ELR (cell line): ENCODE measurements at places on chromosomes 2 and 18.

- no peak for DNase-seq
These were observed 7.4 kb downstream of the CYRIA start for GRCh38 chr2:16658076-16658739.

- peak; percentile 88 for DNase-seq
These were observed 195.1 kb downstream of the C1D start for GRCh38 chr2:67867735-67868134.

- no peak for DNase-seq
These were observed 159.5 kb downstream of the L3MBTL4 start for GRCh38 chr18:6255116-6255705.

- DNase-seq = no peak
These were observed 1474.0 kb upstream of the TMEFF2 start for GRCh38 chr2:193668557-193669323.

- DNase-seq = no peak
These were observed 6.3 kb downstream of the MYOM1 start for GRCh38 chr18:3213300-3214059.

DNA sequence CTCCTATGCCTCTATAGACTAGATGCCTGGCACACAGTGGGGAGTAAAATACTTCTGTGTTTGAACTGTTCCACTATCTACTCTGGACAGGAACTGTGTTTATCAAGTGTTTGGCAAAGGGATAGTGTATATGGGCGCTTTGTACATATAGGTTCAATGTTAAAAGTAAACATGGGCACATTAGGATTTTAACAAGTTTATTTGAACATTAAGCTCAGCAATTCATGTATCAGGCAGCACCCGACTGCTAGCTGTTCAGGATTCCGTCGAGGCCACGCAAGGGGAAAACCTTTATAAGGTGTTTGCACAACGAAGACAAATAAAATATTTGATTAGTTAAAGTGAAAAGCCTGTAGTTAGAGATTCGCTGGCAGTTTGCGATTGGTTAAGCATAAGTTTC is 43.4 kb upstream of the ROCK2 start:
- DNase-seq = no peak

- no peak for DNase-seq
These were observed 570.8 kb upstream of the GYPC start for GRCh38 chr2:126085011-126085795.

GRCh38 chr18:75860166-75860565 is 432.7 kb upstream of the SMIM21 start:
- DNase-seq = no peak

GRCh38 chr2:238763471-238763995 is 84.4 kb upstream of the TWIST2 start:
- DNase-seq = no peak

DNA sequence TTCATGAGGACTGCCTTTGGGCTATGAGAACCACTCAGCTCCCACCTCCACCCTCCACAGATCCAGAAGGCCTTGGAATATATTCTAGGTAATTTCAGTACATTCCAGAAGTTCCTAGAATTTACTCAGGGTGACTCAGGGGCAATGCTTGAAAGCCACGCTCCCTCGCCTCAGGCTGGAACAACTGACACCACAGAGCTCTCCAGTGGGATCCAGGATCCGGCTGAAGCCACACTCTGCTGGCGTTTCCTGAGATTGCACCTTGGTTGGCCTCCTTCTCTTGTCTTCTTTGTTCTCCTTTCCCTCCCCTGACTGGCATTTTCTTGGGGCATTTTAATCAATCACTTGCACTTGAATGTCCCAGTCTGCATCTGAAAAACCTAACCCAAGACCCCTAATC is 92.6 kb upstream of the KCNE4 start:
- peak; percentile 99 for DNase-seq

DNA sequence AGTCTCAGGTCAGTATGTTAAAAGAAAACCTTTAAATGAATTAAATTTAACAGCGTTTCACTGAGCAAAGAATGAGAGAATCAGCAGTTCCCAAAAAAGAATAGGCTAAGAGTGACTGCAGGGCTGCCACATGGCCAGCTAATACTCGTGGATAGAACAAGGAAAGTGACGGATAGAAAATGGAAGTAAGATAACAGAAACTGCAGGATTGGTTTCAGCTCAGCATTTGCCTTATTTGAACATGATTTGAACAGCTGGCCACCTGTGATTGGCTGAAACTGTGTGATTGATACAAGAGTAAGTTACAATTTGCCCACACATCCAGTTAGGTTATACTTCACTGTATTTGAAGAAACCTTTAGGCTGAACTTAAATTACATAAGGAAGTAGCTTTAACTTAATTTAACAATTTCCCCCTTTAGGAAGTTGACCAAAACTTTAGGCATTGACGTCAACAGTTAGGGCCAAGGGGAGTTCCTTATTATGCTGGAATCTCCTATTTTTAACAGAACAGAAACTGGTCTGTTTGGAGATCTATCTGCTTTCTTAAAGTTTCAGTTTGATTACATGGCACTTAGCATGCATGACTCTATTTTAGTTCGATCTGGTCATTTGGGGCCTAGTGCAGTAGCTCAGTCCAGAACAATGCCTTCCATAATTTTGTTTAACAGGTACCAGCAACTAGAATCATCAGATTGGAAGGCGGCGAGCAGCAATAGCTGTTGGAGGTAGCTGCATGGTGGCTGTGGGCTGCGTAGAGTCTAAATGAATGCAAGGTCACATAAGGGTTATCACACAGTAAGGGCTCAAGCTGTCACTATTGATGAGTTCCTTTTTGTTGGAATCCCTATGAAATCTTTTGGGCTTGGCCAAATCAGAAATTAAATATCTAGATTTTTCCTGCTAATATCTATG is 143.4 kb downstream of the TRIM43 start:
- no peak for DNase-seq

DNA sequence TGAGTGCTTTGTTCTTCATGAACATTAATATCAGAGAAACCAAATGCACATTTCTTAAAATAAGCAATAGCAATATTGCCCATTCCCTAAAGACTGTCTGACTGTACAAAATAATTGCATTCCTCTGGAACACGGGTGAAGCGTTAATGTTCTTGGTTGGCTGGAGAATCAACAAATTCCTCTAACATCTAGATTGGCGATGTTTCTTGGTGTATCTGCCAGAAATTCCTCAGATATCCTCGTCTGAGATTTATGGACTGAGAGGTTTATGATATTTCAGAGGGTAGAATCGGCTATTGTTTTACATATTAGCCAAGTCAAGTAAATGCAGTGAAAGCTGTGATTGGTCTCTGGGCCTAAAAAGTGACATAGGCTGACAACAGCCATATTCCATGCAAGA is 27.1 kb upstream of the SPTBN1 start:
- no peak for DNase-seq

- DNase-seq = peak; percentile 83
These were observed 4.7 kb upstream of the STAMBP start for GRCh38 chr2:73823916-73824523.

DNA sequence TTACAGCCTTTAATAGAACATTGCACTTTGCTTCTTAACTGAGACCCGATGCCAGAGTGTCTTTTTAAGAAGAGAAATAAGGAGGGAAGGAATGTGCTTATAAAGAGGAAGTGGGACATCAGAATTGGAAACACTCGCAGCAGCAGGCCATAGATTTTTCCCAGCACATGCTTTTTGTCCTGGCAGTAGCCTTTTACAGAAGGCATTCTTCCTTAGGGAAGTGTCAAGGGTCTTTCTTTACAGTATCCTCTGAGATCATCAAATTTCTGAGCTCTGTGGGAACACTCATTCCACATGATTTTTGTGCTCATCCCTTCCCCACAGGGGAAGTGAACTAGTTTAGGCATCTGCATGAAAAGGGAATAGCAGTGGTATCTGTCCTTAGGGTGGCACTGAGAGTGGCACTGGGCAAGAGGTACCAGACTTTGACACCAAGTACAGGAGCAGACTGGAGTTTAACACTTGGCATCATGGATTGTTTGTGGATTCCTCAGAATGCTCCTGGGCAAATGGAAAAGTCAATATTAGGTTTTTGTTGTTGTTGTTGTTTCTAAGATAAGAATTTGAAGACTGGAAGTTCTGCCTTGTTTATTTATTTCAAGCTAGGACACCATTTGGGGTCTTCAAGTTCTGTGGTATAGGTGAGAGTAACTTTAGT is 4.1 kb downstream of the MYO1B start:
- peak; percentile 38 for DNase-seq

DNA sequence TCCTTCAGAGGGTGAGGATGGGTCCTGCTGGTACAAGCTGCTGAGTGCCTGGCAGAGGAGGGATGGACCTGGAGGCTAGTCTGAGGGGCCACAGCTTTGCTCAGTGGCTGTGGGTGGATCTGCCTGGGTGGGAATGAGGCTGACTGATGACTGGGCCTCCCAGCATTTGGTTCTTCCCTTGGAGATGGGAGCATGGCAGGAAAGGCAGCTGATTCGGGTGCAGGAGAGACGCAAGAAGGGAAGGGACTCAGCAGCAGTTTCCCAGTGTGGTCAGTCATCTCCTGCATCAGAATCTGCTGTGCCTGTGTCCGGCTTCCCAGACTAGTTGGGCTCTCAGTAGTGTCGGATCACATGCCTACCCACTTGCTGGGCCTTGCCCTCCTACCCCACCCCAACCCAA is 7.3 kb downstream of the WIPF1 start:
- DNase-seq = no peak

GRCh38 chr2:64652231-64653108 is 1.2 kb downstream of the SERTAD2 start:
- DNase-seq = peak; percentile 69

DNA sequence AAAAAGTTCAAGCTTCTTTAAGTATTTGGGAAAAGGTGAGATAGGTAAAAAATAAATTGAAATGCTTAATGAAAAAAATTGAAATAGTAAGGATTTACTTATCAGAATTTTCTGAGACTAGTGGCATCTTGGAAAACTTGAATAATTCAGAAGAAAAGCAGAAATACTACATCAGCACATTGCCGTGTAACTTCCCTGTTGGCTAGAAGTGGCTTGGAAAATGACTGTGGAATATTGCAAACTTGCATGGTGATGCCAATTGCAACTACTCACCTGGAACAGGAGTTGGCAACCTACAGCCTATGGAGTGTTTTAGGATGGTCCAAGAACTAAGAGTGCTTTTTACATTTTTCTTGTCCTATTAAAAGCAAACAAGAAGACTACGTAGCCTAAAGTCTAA is 603.5 kb upstream of the VRK2 start:
- DNase-seq = no peak

DNA sequence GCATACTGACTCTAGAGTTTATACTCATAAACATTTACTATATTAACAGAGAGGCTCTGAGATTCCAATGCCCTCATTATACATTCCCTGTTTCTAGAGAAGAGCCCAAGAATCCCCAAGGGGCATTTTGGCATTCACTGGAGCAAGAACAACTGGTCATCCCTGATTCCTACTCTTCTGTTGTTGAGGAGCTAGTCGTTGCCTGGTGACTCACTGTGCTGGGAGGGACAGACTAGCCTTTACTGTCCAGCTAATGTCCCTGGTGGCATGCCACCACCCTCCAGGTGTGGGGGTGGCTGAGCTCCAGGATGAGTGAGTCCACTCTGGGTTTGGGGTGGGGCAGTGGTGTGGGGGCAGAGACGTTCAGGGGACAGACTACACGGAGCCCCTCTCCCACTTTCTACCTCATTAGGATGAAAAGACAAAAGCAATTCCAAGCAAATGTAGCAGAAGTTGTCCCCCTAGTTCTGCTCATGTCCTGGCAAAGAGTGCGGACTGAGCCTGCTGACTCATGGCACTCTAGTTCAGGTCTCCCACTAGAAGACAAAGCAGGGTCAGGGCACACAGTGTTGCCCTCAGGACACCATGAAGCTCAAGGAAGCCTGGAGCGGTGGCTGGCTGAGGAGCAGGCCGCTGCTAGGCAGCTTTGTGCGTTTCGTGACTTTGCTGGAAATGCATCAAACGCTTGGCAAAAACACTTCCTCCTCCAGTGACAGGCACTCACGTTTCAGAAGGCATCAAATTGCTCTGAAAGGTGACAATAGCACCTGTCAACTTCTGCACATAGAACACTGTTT is 49.4 kb downstream of the RHOB start:
- DNase-seq = peak; percentile 64

DNA sequence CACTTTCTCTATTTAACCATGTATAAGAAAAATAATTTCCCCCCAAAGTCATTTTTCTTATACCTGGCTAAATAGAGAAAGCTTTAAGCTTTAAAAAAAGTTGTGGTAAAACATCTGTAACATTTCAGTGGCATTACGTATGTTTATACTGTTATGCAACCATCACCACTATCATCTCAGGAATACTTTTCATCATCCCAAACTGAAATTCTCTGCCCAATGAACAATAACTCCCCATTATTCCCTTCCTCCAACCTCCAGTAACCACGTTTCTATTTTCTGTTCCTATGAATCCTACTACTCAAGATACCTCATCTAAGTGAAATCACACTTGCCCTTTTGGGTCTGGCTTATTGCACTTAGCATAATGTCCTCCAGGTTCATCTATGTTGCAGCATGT is 1.7 kb upstream of the SLC3A1 start:
- DNase-seq = no peak

DNA sequence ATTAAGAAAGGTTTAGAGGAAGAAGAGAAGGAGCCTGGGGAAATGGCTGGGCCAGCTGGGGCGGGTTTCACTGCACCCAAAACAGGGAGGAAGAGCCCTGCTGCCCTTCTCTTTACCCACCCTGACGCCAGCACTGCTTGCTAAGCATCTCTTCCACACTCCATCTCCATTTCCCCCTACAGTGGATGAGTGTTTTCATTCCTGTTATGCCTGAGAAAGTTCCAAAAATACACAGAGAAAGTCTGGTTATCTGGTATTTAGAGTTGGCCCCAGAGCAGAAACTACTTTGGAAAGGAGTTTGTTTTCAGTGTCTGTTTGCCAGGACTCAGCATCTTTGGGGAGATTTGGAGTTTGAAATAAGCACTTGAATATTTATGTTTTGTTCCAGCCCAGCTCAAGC is 451.0 kb downstream of the SLC4A3 start:
- DNase-seq = no peak

GRCh38 chr2:133992454-133992853 is 261.4 kb upstream of the MGAT5 start:
- DNase-seq = no peak

DNA sequence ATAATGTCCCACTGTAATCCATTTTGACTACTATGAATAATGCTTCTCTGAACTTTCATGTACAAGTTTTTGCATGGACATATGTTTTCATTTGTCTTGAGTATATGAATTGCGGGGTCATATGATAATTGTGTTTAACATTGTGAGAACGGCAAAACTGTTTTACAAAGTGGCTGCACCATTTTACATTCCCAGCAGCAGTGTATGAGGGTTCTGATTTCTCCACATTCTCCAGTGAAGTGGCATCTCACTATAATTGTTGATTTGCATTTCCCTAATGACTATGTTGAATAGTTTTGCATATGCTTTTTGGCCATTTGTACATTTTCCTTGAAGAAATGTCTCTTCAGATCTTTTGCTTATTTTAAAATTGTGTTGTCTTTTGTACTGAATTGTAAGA is 20.1 kb downstream of the NCOA1 start:
- no peak for DNase-seq

- no peak for DNase-seq
These were observed 5.5 kb downstream of the CYRIA start for GRCh38 chr2:16660114-16660513.

- no peak for DNase-seq
These were observed 13.2 kb downstream of the SRSF7 start for GRCh38 chr2:38737925-38738324.
